ENCODE measurements at places on chromosomes 6 and 20. TPM values are rescaled to one million over a fixed set of nuclear protein-coding genes. Genes with fewer than 3 reads are reported as not detected.

SLC17A1 gene
- total RNA-seq = not detected

VGLL2 gene
- total RNA-seq = not detected

TASP1 gene
- total RNA-seq = 11.9 TPM

HLA-DQA1 gene
- total RNA-seq = 15.2 TPM

NKAIN4 gene
- total RNA-seq = not detected

BEND6 gene
- not detected for total RNA-seq

LY6G6F gene
- not detected for total RNA-seq
